Activated T-helper 17 cell treated with anti-CD3 and anti-CD28 coated beads, Interleukin-2, amount 50 U/mL, for 72 hours (primary cell): ENCODE measurements at places on chromosomes 7 and 10. TPM values are rescaled to one million over a fixed set of nuclear protein-coding genes. Genes with fewer than 3 reads are reported as not detected.

- no peak for ATAC-seq
Measured at GRCh38 chr10:108141064-108141463, 976.6 kb upstream of the SORCS1 start.

DNA sequence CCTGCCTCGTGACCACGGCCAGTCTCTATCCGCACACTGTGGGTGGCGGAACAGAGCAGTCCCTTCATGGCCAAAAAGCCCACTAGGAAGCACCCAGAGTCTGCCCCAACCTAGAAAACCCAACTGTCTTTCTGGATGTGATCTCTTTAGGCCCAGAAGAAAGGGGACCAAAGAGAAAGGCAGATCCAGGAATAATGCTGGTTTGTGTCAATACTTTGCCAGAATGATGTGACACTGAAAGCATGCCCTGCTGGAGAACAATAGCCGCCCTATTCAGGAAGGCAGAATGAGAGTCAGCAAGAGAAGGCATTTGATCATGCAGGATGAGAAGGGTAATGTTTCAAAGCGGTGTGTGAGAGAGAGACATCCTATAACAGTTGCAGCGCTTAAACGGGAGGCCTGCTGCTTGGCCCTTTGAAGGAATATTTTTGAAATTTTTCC is 274.7 kb downstream of the USP6NL start:
- ATAC-seq, result no peak

DNA sequence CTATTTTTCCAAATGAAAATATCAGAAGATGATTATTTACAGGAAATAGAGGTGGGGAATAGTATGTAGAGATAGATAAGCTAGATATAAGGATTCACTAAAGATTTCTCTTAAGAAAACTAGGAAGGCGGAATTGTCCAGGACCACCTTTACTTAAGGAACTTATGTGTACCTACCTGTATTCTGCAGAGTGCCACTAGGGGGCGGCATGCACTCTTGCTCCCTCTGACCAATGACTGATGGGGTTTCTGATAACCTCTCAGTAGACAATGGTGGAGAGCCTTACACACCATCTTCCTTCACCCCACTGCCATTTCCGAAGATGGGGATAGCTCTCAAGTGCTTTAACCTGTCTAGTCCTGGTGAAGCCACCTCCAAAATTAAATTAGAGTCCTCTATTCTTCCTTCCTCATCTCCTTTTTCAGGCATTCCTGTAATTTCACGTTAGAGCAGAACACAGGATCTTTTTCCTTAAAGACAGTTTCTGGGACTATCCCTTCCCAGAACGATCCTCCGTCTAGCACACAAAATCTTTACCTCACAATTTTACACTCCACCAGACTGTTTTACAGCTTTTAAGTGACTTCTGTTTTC is 453.1 kb downstream of the SORCS1 start:
- ATAC-seq, result no peak

ITGA8 gene
- not detected for total RNA-seq

- ATAC-seq, result no peak
Measured at GRCh38 chr10:11012421-11013295, 5.0 kb upstream of the CELF2 start.

DHX32 gene
- 28.4 TPM for total RNA-seq

GRCh38 chr7:151614019-151614418 is 94.3 kb upstream of the RHEB start:
- ATAC-seq, result no peak

DNA sequence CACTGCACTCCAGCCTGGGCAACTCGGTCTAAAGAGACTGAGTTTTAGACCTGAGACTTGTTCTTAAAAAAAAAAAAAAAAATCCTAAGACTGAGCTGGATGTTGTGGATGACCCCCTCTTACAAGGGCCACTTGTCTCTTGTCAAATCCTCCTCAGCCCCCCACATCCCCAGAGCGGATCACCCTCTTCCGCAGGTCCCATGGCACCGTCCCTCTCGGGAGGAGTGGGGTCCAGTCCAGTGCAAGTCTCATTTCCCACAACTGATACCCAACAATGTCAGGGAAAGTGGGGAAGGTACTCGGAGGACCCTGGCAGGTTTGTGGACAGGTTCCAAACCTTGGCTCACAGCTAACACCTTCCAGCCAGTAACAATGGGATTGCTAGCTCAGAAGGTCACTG is 100.3 kb downstream of the ELFN1 start:
- no peak for ATAC-seq

AASS gene
- total RNA-seq, result 4.4 TPM

- no peak for ATAC-seq
Measured at GRCh38 chr10:34721208-34721840, 93.8 kb downstream of the PARD3 start.

DNA sequence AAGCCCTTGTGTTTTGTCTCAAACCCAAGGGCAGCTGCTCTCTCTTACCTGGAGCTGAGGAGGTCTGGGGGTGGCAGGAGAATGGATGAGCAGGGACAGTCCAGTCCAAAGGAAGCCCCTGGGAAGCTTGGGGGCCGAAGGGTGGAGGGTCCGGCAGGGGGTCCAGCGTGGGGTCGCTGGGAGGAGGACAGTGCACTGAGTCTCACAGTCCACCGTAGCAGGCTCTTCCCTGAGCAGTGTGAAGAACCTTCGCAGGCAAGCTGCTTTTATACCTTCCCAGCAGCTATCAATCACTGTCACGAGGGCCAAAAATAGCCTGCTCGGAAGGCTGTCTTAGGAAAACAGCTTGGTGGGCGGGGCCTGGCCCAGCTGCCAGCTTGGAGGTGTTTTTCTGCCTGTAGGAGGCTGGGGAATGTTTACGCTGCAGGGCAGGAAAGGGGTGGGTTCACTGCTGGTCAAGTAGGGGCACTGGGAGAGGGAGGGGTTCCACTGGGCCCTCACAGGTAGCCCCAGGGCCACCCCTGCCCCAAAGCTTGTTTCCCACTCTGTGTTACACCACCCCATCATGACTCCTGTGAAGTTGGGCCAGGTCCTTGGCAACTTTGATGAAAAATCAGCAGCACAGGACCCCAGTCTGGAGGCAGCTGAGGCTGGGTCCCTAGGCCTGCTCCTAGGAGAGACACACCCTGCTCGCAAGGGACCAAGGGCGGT is at the start of gene DEPP1:
Gene DEPP1, minus strand, starts transcription at position 240 of the 711 bp plus-strand sequence. CDS start 779 bp downstream, outside the sequence.
- no peak for ATAC-seq

GRCh38 chr10:3095373-3096139 is 28.2 kb downstream of the PFKP start:
- peak; percentile 81 for ATAC-seq

- ATAC-seq, result no peak
Measured at GRCh38 chr10:102112210-102112817, 7.9 kb downstream of the LDB1 start.

DNA sequence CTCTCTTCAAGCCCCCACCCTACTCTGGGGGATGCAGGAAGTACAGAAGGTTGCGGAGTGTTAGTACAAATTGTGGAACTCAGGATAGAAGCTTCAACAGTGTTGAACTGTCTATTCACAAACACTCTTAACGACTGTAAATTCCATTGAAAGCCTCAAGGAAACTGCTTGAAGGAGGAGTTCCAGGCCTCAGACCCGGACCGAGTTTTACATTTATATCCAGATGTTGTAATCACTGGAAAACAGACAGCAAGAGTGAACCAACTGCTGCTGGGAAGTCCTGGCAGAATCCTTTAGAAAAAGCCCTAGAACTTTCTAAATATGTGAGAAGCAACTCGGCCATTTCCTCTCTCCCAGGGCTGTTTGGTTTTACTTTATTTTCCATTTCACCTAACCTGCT is 84.1 kb upstream of the LRRC18 start:
- ATAC-seq, result no peak
